Pulmonary artery endothelial cell (primary cell): ENCODE measurements at places on chromosomes 11 and 22. TPM values are rescaled to one million over a fixed set of nuclear protein-coding genes. Genes with fewer than 3 reads are reported as not detected.

- no peak for DNase-seq
Observed at GRCh38 chr11:37597776-37598175, 999.7 kb upstream of the RAG2 start.

DNA sequence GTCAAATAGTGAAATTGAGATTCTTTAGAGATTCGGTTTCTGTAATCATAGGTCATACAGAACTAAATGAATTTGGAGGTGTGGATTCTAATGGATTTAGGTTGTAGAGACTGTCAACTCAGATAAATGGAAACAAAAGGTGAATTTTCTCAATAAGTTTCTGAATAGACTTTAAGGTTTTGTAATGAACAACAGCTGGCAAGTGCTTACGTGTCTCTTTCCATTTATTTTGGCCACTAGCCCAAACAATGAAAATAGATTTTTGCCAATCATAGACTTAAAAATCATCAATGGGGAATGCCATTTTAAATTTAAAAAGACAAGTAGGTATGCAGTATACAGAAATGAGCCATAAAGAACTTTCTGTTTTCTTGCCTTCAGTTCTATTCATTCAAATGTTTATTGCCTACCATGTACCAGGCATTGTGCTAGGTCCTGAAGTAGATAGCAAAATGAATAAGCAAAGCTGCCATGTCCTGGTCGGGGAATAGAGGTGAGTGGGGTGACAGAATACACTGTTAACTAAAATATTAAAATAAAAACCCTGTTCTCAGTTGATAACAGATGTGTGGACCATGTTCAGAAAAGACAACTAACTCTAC is 16.9 kb upstream of the TMEM135 start:
- no peak for DNase-seq

DNA sequence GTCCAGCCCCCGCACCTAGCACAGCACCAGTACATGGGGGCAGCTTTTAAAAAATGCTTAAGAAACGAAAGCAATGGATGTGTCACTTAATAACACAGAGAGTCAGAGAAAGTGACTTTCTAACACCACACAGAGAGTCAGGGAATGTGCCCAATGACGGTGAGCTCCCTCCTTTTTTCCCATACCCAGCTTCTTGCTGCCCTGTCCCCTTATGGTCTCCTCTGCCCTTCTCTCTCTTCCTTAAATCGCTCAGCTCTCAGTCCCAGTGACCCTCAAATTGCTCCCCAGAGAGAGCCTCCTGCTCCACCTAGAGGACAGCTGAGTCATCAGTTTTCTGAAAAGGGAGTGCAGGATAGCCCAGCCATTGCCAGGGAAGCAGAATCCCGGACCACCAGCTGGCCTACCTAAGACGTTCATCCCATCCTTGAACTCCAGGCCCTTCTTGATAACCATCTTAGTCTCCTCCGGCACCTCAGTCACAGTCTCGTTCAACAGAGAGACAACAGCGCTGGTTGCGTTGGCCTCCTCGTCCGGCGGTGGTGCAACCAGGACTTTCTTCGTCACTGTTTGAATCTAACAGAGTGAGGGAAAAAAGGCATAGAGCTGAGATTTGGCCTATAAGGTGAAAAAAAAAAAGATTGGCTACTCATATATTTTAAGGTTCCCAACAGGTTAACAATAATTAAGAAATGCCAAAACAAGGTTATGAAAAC is 113.5 kb downstream of the SLC1A2 start:
- no peak for DNase-seq

- no peak for DNase-seq
Observed at GRCh38 chr11:65112546-65113360, 1.1 kb downstream of the TM7SF2 start.

GRCh38 chr22:31911565-31912406 is 32.5 kb upstream of the YWHAH start:
- no peak for DNase-seq

DNA sequence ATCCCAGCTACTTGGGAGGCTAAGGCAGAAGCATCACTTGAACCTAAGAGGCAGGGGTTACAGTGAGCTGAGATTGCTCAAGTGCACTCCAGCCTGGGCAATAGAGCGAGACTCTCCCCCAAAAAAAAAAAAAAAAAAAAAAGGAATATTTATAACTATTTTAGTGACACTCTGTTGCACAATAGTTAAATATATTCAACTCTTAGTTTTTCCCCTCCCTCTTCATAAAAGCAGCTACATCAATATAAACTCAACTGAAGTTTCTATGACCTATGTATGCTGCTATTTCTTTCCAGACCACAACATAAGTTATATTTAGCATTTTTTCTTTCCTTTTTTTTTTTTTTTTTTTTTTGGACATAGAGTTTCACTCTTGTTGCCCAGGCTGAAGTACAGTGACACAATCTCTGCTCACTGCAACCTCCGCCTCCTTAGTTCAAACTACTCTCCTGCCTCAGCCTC is 19.2 kb downstream of the CELF1 start:
- no peak for DNase-seq

DNA sequence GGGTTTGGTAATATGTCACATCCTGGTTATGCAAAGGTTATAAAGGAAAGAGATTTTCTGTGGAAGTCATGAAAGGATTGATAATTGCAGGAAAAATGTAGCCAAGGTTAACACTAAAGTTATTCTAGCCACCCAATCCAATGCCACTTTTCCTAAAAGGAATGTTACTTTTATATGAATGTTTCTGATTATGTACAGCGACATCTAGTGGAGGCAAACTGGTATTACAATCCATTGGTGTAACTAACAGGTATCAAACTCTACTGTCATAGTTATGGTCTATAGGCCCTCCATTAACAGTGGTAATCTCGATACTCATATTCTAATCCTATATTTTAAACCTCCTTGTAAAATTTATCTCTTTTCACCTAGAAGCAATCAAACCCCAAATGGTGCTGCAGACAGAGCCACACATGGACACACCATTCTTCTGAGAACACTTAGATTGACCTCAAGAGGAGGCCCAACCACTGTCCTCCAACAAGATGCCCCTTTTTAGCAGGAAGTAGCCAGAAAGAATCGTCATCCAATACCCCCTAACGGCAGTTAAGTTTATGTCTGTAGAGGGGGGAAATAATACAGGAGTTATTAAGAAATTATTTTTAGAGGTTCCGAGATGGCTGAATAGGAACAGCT is 74.9 kb upstream of the RAG2 start:
- peak; percentile 7 for DNase-seq

- no peak for DNase-seq
Observed at GRCh38 chr11:17389211-17389956, 925 bp upstream of the KCNJ11 start.

DNA sequence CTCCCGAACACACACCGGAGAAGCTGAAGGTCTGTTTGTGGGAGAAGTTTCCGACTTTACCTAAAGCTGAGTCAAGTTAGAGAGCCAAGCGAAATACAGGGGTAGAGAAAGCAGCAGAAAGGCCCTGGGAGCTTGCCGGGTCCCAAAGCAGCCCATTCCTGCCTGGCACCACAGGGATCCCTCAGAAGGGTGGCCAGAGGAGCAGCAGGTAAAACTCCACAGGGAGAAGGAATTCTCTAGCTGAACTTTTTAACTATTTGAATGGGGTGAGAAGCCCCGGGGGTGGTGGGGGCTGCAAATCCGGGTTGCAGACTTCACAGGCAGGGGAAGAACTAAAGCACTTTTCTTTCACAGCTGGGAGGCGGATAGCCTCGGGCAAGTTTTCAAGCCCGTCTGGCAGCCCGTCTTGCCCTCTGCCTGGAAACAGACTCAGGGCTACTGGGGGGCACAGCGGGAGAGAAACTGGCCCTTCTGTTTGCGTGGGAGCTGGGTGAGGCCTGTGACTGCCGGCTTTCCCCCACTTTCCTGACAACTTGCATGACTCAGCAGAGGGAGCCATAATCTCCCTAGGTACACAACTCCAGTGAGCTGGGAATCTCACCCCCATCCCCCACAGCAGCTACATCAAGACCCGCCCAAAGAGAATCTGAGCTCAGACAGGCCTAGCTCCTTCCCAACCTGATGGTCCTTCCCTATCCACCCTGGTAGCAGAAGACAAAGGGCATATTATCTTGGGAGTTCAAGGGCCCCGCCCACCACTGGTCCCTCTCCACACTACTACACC is 311.0 kb downstream of the SBF2 start:
- no peak for DNase-seq

GRCh38 chr11:43969543-43969942 is 27.1 kb downstream of the C11orf96 start:
- no peak for DNase-seq

DNA sequence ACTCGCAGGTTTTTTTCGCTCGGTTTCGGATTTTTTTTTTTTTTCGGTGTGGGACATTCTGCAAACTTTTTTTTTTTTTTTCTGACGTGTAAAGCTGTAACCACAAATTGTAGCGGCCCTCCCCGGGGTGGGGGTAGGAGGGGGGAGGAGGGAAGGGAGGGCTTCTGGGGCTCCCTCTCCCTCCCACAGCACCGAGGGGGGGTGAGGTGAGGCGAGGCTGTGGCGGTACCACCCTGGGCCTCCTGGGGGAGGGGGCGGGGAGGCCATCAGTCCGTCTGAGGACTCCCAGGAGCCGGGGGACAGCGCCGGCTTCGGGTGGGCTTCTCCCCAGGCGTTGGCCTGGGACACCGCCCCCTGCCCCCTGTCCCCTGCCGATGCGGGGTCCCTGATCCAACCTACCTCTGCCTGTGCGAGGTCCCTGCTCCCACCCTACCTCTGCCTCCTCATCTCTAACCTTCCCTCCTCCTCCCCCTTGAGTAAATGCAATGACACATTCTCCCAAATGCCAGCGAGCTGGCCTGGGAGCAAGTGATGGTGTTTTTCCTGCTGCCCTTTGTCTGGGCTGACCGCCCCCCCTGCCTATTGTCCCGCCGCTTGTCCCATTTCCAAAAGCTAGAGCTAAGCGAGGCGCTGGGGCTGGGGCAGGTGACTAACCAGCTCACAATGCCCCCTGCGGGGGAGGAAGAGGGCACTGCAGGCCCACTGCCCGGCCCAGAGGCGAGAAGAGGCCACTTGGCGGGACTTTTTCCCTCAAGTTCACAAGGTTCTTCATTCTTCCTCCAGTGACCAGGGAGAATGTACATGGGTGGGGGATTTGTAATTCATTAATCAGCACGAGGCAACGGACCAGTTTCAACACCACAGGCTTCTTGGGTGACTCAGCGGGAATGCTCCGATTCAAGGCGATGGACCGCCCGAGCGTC is 511 bp upstream of the CLCF1 start:
- peak; percentile 58 for DNase-seq

DNA sequence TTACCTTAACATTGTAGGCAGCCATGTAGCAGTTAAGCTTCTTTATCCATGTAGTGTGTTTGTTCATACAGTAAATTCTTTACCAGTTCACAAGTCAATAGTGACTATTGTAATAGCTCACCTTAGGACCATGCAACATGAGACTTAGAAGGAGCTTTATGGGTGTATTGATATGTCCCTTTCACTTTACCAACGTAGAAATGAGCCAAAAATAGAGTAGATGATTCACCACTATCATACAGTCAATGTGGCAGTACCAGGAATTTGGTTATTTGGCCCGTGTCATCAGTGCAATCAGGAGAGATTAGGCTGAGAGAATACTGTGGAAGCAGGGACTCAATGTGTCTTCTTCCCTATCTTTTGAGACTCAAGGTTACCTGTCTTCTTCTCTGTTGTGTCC is 4.7 kb downstream of the ZDHHC13 start:
- no peak for DNase-seq

- no peak for DNase-seq
Observed at GRCh38 chr22:22184277-22184807, 60.2 kb upstream of the VPREB1 start.

- no peak for DNase-seq
Observed at GRCh38 chr11:83510530-83511460, 224.6 kb upstream of the CCDC90B start.

DNA sequence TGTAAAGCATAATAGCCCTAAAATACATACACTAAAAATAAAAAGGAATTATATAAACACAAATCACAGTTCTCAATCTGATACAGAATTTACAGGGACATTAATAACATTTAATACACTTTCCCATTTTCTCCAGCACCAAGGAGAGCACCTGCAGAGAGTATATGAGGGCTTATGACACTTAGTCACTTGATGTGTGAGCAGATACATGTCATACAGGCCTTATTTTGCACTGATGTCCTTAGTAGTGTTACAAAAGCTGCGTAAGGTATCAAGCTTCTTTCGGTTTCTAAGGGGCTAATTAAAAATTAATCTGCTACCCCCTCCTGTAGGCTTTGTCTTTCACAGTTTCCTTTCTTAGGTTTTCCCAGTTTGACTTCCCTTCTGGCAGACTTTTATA is 61.3 kb downstream of the TRIM44 start:
- no peak for DNase-seq

DNA sequence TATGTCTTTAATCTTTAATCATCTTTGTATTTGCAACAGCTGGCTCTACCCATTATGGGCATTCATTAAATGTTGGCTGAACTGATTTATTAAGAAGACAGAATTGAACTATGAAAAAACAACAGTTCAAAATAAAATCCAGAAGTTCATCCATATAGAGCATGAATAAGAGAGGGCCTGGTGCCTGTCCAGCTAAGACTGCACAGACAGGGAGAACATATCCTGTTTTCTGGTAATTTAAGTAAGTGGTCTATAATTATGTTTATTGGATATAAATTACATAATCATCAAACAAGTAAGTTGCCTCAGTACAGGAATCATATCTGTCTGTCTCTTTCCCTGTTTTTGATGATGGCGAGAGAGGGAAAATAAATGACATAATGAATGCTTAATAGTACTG is 137.2 kb downstream of the RBFOX2 start:
- DNase-seq = no peak

DNA sequence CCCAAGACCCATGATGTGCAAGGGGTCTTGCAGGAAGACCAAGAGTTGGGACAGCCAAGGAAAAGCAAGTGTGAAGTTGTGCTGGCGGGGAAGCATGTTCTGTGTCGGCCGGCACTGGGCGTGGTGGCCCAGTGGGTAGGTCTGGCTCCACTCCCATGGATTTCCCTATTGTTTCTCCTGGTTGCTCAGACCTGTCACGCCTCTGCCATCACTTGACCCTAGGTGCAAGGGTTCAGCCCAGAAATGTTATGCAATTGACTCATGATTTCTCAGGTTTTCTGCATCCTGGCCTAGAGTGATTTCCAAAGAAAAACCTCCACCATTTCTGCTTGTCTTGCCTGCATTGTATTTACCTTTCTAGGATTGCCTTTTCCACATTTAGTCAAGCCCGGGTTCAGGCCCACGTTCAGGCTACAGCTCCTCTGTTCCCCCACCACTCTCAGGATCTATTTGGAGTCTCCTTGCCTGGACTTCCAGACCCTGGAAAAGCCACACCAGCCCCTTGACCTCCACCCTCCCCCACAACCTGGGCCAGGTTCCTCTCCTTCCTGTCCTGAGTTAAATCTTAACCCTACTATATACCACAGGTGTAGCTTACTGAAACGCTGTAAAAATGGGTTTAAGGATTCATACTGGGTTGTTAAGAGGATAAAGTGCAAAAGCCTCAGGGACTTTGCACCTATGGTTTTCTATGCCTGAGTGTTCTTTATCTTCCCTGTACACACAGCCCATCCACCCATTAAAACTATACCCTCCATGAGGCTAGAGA is 17.5 kb upstream of the FOLR1 start:
- DNase-seq = no peak

The WNT11 gene
- not detected in 2 replicates for total RNA-seq

The LBHD1 gene
- total RNA-seq = 2.3 and 3.3 TPM in 2 replicates

The OR4C11 gene
- total RNA-seq = not detected in 2 replicates

The TMEM191C gene
- 0.56 and 0.92 TPM in 2 replicates for total RNA-seq

The MOV10L1 gene
- 25.0 and 26.0 TPM in 2 replicates for total RNA-seq

The FLRT1 gene
- total RNA-seq = not detected in 2 replicates

The FAU gene
- 222 and 473 TPM in 2 replicates for total RNA-seq
